Stimulated activated CD4-positive, alpha-beta T cell treated with anti-CD3 and anti-CD28 coated beads, Interleukin-12 subunit alpha, Interleukin-12 subunit beta, amount 100 ng/mL, for 24 hours (primary cell): ENCODE measurements at places on chromosomes 11 and 22.

GRCh38 chr11:227824-228379 is 8.2 kb downstream of the SIRT3 start:
- DNase-seq, result no peak

DNA sequence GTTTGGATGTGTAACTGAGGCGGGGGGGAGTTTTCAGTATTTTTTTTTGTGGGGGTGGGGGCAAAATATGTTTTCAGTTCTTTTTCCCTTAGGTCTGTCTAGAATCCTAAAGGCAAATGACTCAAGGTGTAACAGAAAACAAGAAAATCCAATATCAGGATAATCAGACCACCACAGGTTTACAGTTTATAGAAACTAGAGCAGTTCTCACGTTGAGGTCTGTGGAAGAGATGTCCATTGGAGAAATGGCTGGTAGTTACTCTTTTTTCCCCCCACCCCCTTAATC is 2.3 kb downstream of the MALAT1 start:
- DNase-seq, result no peak

- no peak for DNase-seq
Observed at GRCh38 chr11:69384251-69385143, 90.5 kb downstream of the MYEOV start.

DNA sequence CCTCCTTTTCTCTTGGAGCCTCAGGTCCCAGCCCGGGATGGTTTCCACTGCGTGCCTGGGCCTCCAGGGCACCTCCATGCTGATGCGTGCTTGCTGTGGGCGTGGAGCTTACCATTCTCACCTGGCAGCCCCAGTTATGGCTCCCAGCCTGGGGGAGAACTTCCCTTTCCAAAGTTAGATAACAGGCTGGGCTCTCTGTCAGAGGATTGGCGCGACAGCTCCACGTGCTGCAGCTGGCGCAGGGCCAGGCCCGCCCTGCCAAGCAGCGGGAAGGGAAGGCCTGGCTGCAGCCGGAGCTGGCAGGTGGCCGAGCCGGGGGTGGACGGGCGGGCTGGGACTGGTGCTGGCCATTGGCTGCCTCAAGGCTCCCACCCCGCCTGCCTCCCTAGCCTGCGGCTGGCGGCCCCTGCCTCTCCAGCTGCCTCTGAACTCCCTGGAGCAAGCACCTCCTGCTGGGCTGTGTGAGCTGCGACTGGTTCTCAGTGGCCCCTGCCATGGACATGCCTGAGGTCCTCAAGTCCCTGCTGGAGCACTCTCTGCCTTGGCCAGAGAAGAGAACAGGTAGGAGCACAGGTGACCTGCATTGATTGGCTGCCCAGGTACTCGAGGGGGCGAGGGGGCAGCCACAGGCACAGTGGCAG is 14.6 kb upstream of the TEF start:
- no peak for DNase-seq

- no peak for DNase-seq
Observed at GRCh38 chr22:48101704-48102103, 1339.3 kb downstream of the TBC1D22A start.

DNA sequence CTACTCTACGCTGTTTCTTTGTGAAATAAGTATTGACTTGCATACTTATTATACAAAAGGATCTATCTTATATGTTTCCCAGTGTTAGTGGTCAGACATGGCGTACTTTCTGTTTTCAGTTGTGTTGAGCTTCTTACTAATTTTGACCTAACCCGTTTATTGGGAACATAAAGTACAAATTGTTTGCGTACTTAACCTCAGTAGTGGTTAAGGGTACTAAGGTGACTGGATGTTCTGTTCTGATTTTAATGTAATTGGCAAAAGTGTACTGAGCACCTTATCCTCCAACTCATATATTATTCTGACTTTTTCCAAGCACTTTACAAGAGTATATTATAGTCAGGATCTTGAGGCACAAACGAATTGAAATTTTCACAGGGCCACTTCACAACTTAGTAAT is 17.2 kb downstream of the TBCEL start:
- DNase-seq, result no peak

- DNase-seq, result no peak
Observed at GRCh38 chr11:48122246-48122645, 94.4 kb upstream of the OR4B1 start.

DNA sequence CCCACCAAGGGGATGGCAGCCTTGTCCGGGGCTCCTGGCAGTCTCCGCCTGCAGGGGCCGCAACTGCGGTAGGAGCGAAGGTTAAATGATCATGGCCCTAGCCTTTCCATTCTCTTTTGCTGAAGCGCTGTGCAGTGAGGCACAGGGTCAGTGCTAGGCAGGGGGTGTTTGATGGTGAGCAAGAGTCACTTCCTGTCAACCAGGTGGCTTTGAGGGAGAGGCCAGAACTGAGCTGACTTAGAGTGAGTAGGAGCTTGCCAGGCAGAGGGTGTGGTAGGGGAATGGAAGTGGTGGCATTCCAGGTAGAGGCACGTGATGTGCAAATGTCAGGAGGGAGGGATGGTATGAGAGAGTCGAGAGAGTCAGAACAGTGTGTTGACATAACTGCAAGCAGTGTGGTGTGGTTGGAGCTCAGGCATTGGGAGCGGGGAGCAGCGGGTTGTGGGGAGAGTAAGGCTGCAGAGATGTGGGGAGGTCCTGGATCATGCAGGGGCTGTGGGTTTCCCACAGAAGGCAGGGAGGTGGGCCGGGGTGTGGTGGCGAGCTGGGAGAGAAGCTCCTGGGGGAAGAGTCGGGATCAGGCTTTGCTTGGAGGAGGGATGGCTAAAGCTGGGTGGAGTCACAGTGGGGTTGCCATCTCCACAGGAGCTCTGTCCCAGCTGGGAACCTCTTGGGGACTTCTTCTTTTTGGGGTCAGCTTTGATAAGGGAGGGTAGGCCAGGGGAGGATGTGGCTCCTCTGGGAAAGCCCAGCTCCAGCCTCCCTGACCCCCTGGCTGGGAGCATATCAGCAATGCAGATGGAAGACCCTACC is 33.3 kb downstream of the AMPD3 start:
- DNase-seq, result no peak

GRCh38 chr11:57312511-57313021 is 12.2 kb downstream of the TNKS1BP1 start:
- no peak for DNase-seq

- no peak for DNase-seq
Observed at GRCh38 chr11:48063424-48063978, 83.1 kb downstream of the PTPRJ start.

- no peak for DNase-seq
Observed at GRCh38 chr22:45310977-45311531, 1.3 kb downstream of the FAM118A start.

- no peak for DNase-seq
Observed at GRCh38 chr11:79439410-79439885, 1.4 kb downstream of the TENM4 start.

GRCh38 chr11:117205211-117205818 is 6.1 kb downstream of the TAGLN start:
- DNase-seq, result no peak

- DNase-seq, result peak; percentile 47
Observed at GRCh38 chr11:65279741-65280440, 18.1 kb downstream of the POLA2 start.

DNA sequence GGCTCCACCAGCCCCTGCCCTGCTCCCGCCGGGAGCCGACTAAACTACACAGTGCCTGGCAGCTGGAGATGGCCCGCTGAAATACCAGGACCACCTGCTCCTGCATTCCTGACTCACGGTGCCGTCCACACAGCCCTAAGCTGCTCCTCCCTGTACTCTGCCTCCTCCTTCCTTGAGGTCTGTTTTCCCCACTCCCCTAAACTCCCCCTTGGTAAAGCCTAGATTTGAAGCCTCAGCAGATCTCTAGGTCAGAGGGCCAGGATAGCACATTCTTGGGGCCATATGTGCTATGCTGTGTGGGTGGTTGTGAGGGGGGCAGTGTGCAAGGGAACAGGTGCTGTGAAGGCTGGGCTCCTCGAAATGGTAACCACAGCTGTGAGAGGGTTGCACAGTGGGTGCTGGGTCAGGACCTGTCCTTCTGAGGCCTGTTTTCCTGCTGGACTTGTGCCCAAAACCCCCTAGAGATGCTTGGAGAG is 9.7 kb downstream of the LRFN4 start:
- DNase-seq, result no peak

GRCh38 chr11:57290288-57290687 is 34.5 kb downstream of the TNKS1BP1 start:
- DNase-seq, result no peak

DNA sequence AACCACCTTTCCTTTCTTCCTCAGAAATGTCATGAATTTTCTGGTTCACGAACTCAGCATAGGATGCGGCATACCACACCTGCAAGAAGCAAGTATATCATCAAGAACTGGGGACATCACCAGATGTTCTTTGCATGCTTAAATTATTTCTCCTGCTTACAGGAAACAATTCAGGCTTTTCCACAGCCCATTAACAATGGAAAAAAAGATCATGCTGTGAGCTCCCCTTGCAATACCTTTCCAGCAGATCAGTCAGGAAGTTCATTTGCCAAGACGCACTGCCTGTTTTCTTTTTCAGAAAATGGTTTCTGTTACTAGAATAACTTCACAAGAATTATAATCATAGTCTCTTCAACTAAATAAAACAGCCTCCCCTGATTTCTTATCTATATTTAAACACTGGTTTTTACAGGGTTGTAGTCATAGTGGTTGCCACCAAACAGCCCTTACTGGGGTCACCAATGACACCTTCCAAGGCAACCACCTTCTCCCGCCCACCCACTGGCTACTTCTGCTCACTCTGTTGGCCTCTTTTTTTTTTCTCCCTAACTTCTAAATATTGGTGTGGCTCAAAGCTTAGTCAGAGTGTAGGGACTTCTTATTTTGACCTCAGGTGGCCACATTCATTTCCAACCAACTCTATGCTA is 42.3 kb upstream of the NFRKB start:
- DNase-seq, result no peak

- no peak for DNase-seq
Observed at GRCh38 chr11:11141065-11141464, 212.0 kb downstream of the CSNK2A3 start.

DNA sequence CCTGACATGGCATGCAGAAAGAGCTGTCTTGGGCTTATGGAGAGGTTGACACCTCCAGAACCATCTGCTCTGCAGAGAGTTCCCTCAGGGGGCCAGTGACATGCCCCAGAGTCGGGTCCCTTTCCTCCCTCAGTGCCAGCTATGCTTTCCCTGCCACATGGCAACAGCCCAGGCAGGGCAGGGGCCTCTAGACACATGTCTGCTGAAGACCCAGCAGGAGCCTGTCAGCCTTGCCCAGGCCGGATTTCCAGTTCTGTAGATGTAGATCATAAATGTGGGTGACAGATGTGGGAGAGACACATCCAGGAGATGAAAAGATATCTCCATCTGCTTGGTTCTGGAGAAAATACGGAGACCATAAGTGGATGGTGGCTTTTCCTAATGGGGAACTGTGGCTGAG is 25.5 kb downstream of the NAV2 start:
- no peak for DNase-seq

GRCh38 chr22:38941488-38941987 is 15.9 kb upstream of the APOBEC3A start:
- peak; percentile 61 for DNase-seq

DNA sequence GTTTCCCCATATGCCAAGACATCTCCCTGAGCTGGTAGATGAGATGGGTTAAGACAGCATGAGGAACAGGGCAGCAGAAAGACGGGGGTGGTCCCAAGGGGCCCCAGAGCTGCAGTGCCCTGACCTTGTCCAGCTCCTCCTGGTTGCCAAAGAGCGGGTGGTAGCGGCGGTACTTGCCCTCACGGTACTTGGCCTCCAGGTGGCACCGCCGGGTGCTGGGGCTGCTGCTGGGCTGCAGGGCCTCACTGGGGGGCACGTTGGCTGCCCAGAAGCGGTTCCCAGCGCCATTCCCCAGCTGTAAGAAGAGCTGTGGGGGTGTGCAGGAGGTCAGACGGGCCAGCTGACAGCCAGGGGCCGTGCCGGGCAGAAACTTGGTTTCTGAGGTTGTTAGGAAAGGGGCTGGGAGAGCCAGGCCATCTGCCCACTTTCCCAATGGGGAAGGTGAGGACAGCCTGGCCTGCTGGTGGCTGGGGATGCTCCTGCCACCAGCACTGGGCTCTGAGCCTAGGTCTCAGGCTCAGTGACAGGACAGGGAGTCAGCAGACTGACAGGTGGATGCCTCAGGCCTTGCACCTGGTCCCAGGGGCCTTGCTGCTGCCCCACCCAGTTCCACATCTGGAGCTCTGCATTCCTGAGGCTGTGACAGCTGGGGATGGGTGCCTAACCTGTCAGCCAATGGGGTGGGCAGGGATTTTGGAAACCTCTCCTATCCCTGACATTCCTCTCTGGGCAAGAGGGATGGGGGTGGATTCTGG is 30.0 kb upstream of the PDE2A start:
- no peak for DNase-seq

DNA sequence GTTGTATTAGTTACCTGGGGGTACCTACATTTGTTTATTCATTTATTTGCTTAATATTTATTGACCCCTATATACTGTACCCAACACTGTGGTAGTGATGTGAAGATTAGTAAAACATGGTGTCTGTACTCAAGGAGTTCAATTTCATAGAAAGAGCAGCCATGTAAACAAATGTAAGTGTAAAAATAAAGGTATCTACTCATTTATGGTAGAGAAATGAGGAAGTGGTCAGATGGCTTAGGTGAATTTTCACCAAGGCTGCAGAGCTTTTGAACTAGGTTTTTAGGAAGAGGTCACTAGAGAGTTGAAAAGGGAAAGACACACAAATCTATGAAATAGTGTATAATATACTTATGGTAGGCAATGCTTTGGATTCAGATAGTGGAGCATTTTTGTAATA is 11.1 kb downstream of the CTR9 start:
- DNase-seq, result no peak

- no peak for DNase-seq
Observed at GRCh38 chr11:67648796-67649613, 1.5 kb downstream of the ACY3 start.

GRCh38 chr11:86390487-86390886 is 15.8 kb downstream of the CCDC81 start:
- no peak for DNase-seq

GRCh38 chr11:30326114-30326778 is 3.3 kb downstream of the ARL14EP start:
- DNase-seq, result no peak

DNA sequence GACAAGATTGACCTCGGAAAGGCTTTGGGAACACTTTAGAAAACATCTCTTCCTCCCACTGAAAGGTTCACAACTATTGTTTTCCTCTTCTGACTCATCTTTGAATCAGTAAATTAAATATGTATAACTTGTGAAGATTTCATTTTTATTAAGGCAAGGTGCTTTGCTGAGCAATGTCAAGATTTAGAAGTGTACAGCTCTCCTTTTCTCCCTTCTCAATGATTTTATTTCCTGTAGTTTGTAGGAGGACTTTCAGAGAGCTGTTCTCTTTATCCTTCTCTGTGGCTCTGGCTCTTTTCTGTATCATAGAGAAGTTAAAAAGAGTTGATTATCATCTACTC is 594.2 kb downstream of the METTL15 start:
- DNase-seq, result no peak
